Stimulated activated CD8-positive, alpha-beta memory T cell treated with anti-CD3 and anti-CD28 coated beads, Interleukin-7, amount 100 ng/mL, for 4 hours (primary cell): ENCODE measurements at places on chromosomes 4 and X.

DNA sequence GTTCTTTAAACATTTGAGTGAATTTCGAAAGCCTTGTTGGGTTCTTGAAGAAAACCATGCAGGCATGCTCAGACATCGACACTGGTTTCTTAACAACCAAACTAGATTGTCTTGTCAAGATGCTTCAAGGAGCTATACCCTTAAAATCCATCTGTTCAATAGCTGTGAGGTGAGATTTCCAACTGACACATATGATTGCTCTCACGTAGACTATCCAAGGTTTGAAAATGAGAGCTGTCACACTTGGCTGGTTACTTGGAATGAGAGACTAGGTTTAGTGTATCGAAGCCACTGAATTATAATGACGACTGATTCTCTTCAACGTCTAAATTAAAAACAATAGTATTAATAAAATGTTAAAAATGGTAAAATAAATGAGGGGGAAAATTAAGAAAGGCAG lies 2725.5 kb downstream of the ARAP2 start:
- DNase-seq: no peak

DNA sequence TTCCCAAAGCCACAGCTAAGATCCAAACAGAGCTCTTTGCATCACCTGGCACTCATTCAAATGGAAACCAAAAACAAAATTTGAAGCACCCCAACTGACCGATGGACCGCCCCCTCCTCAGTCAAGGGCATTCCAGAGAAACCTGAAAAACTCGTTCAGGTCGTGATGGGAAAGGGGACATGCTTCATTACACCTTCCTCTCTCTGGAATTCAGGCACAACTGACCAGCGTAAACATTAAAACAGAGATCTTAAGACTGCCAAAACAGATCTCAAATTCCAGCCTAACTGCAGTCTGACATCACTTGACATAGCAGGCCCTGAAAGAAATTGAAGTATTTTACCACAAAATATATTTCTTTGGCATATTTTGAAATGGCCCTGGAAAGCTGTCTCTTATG lies 28.5 kb downstream of the PTTG2 start:
- DNase-seq: no peak

GRCh38 chr4:25081866-25082471 lies 51.2 kb upstream of the LGI2 start:
- no peak for DNase-seq

DNA sequence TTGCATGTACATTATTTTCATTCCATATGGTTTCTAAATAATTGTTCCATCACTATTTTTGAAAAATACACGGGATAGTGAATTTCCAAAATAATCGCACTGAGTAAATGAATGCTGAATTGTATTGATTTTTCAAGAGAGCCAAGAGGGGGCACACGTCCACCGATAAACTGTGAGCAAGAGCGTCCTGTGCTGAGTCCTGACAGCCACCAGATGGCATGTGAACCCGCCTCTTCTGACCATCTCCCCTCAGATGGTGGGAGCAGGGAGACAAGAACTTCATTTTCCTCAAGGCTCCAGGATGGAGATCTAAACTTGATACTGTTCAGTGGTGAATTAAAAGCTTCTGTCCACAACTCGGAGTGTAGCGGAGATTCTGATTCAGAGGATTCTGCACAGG lies 30.6 kb upstream of the IL9R start:
- no peak for DNase-seq

DNA sequence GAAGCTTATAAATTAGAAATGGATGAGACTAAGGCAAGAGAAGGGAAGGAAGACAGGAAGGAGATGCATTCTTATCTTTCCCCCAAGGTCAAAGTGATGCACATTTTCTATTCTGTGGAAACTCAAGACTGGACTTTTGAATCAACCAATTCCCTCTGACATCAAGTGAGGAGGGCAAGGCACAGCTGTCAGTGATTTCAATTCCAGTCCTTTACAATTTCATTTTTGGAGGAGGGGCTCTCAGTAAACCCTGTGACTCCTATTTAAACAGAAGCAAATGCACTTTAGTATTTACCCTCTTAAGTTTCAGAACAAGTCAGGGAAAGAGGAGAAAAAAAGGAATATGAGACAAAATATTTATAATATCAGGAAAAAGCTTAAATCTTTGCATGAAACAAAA lies 134.0 kb downstream of the MGST2 start:
- DNase-seq: no peak
